Activated CD4-positive, alpha-beta T cell treated with anti-CD3 and anti-CD28 coated beads for 4 hours (primary cell): ENCODE measurements at places on chromosomes 7 and 10.
A peak's percentile ranks its signal among the peaks of the same experiment; 100 is the strongest.

- DNase-seq = no peak
Measured at GRCh38 chr7:97470726-97471125, 261.2 kb upstream of the TAC1 start.

- no peak for DNase-seq
Measured at GRCh38 chr7:158111906-158112570, 475.6 kb downstream of the PTPRN2 start.

DNA sequence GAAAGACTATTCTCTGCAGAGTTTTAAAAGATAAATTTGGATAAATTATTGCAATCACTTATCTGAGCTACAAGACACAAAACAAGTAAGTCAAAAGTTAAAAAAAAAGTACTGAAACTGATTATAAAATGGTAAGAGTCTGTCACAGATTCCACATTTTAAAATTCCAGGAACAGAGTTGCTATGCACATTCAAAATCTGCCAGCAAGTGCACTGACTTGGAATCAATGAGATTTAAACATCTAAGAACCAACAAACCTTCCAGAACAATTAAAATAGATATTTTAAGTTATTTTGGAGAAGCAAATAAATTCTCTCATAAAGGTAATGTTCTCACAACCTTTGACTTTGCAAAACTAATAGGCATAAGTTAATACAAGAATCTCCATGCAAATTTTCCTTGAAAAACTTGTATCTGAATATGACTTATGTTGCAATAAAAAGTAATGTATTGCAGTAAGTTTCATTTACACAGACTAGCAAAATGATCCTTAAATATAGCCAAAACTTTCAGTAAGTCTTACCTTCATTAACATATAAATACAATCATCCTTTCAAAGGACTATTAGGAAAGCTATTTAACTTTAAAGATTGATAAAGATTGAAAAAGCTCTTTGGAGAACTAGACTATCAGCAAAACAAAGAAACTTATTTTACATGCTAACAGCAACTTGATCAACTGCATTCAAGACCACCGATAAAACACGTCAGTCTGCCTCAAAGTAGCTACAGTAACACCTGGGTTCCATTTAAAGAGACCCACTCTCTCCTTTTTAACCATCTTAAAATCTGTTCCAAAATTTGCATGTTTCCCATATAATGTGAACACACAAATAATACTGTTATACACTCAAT, 4.4 kb downstream of the ETV1 start:
- no peak for DNase-seq

- no peak for DNase-seq
Measured at GRCh38 chr10:4671451-4672145, 154.4 kb upstream of the AKR1E2 start.

GRCh38 chr7:976901-977325, 1.6 kb upstream of the COX19 start:
- DNase-seq = no peak

- DNase-seq = no peak
Measured at GRCh38 chr7:153698046-153698445, 354.2 kb upstream of the DPP6 start.

- DNase-seq = no peak
Measured at GRCh38 chr7:42198296-42198695, 38.7 kb downstream of the GLI3 start.

DNA sequence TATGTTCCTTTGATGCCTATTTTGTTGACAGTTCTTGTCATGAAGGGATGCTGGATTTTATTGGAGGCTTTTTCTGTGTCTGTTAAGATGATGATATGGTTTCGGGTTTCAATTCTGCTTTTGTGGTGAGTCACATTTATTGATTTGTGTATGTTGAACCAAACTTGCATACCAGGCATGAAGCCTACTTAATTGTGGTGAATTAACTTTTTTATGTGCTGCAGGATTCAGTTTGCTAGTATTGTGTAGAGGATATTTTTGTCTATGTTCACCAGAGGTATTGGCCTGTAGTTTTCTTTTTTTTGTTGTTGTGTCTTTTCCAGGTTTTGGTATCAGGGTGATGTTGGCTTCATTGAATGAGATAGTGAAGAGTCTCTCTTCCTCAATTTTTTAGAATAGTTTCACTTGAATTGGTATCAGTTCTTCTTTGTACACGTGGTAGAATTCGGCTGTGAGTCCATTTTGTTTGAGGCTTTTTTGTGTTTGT, 345.9 kb downstream of the KIF20B start:
- no peak for DNase-seq

DNA sequence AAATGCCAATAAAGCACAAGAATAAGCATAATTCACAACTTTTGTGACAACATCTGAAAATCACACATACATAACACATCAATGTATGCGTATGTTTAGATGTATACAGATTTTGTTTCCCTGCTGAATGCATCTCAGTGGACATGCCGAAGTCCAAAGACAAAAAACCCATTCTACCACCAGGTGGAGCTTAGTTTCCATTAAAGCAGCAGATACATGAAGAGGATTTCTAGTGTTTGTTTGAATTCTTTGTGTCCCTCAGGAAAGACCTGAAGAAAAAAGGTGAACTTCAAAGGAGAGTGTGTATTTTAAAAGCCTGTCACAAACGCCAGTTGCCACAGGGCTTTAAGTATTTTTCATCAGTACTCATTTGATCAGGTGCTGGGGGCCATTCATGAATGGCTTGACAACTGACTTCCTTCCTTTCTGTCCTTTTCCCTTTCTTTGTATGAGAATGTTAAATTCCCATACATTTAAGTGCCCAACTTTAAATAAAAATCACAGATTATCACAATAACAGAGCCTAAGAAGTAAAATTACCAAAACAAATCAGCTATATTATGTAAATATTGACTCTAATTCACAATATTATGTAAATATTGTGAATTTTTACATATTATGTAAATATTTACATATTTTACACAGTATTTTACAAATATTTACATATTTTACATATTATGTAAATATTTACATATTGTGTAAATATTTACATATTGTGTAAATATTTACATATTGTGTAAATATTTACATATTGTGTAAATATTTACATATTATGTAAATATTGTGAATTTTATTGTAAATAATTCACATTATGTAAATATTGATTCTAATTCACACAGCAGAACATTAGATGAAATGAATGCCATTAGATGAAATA, 343.0 kb downstream of the CRPPA start:
- no peak for DNase-seq

- no peak for DNase-seq
Measured at GRCh38 chr10:47403446-47404318, 19.6 kb upstream of the ZNF488 start.

- DNase-seq = peak; percentile 42
Measured at GRCh38 chr7:101814081-101814990, 3.1 kb upstream of the CUX1 start.

DNA sequence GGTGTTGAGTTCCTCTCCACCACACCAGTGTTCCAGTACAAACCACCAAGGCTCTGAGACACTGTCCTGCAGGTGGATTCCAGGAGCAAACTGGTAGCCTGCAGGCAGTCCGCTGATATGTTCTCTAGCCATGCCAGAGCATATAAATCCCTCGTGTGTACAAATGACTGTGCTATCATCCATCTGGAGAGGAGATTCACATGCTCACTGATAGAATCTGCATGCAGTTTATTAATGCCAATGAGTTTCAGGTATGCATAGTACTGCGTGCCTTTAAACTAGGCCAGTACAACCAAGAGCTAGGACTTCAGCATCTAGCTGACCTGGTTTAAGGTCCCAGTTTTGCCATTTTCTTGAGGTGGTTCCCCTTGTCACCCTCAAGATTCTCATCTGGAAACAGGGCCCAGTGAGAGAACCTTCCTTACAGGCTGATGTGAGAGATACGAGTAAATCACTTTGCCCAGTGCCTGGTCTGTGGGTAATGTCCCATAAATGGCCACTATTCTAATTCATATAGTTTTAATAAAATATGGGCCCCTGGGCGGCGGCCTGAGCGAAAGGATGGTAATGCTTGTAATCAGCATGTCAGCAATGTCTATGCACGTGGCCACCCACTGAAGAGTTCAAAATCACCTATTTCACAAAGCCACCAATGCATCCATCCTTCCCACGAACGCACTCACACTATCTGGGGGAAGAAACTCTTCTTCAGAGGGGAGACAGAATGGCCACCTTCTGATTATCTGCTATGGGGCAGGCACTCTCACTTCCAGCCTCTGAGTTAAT, 268.0 kb upstream of the ZMIZ1 start:
- DNase-seq = no peak

GRCh38 chr10:91034042-91034441, 113.2 kb upstream of the ANKRD1 start:
- peak; percentile 9 for DNase-seq

DNA sequence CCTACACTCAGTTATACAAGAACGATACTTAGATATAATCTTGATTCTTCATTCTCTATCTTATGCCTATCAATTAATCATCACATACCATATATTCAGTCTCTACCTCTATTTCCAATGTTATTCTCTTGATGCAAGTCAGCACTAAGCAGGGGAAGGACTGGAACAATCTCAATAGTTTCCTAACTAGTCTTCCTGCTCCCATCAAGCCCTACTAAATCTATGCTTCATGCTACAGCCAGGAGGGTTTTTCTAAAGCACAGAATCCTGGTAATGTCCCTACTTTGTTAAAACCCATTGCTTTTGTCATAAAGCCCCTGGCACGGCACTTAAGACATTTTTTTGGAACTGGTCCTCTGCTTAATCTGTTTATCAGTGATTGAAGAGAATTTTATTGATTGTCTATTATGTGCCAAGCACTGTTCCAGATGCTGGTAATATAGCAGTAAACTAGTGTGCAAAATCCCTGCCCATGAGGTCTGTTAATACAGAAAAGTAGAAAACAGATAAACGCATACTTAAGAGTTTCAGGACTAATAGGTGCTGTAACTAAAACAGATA, 323.3 kb upstream of the LRRN3 start:
- DNase-seq = no peak

- DNase-seq = no peak
Measured at GRCh38 chr10:22647244-22647643, 67.1 kb downstream of the PIP4K2A start.

- no peak for DNase-seq
Measured at GRCh38 chr7:112701456-112701855, 88.7 kb downstream of the TMEM168 start.

GRCh38 chr10:52746169-52746568, 26.4 kb downstream of the MBL2 start:
- DNase-seq = no peak

- no peak for DNase-seq
Measured at GRCh38 chr7:33710608-33711007, 194.7 kb upstream of the BMPER start.

DNA sequence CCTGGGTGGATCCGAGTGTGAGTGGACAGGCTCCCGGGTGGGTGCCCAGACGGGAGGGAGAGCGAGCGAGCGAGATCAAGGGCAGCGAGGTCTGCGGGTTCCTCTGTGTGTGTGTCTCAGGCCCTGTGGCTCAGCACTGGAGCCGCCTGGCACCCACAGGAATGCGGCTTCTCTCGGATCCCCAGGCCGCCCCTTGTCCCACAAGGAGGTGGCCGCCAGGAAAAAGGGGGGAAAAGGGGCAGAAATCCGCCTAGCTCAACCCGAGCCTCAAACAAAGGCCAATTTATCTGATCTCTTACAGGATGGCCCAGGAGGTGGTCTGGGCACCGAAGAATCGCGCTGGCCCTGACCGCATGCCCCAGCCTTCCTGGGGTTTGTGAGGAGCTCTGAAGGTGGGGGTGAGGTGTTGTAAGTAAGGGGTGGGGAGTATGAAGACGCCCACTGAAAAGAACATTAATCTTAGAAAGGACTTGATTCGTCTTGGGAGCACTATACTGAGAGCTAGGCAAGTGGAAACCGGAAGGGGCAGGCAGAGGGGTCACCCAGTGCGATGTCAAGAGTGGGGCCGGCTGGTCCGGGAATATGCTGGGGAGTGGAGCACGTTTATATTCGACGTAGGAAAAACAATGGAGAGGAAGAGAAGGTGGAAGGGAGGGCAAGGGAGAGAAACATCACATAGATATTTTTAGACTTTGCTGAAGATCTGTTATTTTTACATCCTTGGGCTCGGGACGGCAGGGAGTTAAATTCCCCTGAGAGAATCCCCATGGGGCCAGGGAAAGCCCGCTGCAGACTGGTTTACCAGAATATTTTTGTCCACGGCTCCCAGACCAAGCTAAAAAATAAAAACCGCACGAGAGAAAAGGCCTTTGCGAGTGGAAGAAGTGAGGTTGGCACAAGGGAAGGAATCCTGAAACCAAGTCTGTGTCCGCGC, 7.2 kb downstream of the DLX5 start:
- DNase-seq = no peak

DNA sequence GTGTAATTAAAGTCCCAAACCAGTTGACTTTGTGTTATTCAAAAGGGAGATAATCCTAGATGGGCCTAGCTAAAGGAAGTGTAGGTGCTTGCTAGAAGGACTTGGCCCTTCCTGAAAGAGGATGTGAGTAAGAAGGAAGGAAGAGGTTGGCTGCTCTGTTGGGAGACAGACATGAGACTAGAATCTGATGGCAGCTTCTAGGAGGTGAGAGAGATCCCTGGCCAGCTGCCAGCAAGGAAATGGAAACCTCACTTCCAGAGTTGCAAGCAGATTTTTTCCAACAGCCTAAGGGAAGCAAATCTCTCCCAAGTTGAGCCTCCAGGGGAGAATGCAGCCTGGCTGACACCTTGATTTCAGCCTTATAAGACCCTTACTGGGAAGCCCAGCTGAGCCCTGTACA, 368.4 kb upstream of the ZMIZ1 start:
- no peak for DNase-seq

DNA sequence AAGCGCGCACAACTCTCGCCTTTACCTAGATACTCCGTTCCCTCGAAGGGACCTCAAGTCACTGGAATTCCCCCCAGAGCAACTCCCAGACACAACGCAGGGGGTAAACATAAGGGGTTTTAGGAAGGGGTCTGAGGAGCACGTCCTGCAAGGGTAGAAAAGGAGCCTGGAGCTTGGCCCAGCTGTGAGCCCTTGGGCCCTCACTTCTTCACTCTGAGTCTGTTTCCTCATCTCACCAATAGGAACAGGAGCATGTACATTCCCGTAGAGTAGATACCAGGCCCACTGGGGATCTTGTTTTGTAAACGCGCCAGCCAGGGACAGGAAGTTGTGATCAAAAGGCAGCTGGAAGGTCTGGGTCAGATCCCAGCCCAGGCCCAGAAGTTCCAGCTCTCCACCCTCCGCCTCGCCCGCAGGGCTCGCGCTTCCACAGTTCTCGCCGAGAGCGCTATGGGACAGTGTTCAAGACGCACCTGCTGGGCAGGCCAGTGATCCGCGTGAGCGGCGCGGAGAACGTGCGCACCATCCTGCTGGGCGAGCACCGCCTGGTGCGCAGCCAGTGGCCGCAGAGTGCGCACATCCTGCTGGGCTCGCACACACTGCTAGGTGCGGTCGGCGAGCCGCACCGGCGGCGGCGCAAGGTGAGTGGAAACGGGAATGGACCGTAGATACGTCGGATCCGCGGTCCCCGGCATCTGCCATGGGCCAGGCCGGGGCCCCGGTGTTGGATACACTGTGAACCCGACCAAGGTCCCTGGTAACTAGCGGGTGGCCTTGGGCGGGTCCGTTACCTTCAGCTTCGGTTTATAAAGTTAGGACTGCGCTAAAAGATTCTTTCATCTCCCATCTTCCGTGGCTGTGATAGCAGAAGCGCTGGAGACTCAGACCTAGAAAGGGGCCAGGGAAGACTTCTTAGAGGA, 1.3 kb downstream of the CYP26C1 start:
- DNase-seq = no peak

GRCh38 chr7:112495810-112496462, 15.1 kb downstream of the LSMEM1 start:
- peak; percentile 32 for DNase-seq
